ENCODE measurements at places on chromosomes 4 and X. TPM values are rescaled to one million over a fixed set of nuclear protein-coding genes. Genes with fewer than 3 reads are reported as not detected.
A peak's percentile ranks its signal among the peaks of the same experiment; 100 is the strongest.

DNA sequence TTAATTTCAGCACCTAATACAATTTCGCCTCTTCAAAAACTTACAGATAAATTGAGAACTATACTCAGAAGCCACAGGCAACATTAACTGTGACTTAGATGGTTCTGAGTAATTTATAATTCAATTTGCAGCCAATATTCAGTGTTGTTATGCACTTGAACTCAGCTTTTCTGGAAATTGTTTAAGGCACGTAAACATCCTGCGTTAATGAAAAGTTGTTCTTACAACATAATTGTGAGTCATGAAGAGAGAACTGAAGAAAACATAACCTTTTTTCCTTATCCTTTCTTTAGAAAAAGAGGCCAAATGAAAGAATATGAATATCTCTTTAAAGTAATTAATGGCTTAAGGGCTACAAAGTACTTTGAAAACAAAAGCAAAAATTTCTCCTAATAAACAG, 16.6 kb upstream of the H2AZ1 start:
- no peaks in the 10 kb centered on the region for H3K36me3 ChIP-seq
- no peaks in the 10 kb centered on the region for H3K27me3 ChIP-seq
- no peak for DNase-seq
- H3K4me1 ChIP-seq, result no peaks in the 10 kb centered on the region

The NLGN3 gene
- total RNA-seq, result 1.5 TPM

The EXOC1L gene
- total RNA-seq, result not detected

The LRRC66 gene
- total RNA-seq, result 0.28 TPM

- no peak overlapping the region for H3K4me3 ChIP-seq
- H3K4me1 ChIP-seq, result no peaks in the 10 kb centered on the region
These were observed 149.2 kb upstream of the ANKRD50 start for GRCh38 chr4:124861761-124862160.

DNA sequence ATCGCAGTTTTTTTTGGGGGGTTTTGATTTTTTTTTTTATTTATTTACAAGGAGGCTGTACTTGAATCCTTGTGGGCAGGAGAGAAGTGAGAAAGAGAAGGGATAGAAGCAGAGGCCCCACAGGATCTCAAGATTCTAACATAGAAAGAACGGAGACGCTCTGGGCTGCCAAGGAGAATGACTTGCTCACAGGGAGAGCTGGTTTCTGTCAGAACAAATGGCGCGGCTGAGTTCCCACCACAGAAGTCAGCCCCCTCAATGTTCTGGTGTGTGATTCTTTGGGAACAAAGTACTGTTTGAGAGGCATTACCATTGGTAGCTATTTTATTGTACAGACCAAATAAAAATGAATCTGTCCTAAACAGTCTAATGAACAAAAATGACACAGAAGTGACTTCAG, 80.6 kb downstream of the ATXN3L start:
- H3K27ac ChIP-seq, result no peak overlapping the region
- no peaks in the 10 kb centered on the region for H3K36me3 ChIP-seq
- H3K4me3 ChIP-seq, result no peak overlapping the region
- DNase-seq, result no peak
- peaks cover 3% of the 10 kb centered on the region for H3K27me3 ChIP-seq
- no peaks in the 10 kb centered on the region for H3K4me1 ChIP-seq

- no peak overlapping the region for H3K27ac ChIP-seq
- no peaks in the 10 kb centered on the region for H3K36me3 ChIP-seq
- H3K4me1 ChIP-seq, result no peaks in the 10 kb centered on the region
- H3K4me3 ChIP-seq, result no peak overlapping the region
These were observed 856.9 kb downstream of the ADGRL3 start for GRCh38 chr4:62057031-62057430.

GRCh38 chr4:181308476-181309312, 934.5 kb upstream of the TENM3 start:
- no peaks in the 10 kb centered on the region for H3K4me1 ChIP-seq
- H3K27me3 ChIP-seq, result no peaks in the 10 kb centered on the region
- no peaks in the 10 kb centered on the region for H3K36me3 ChIP-seq
- no peak overlapping the region for H3K27ac ChIP-seq
- no peak for DNase-seq

DNA sequence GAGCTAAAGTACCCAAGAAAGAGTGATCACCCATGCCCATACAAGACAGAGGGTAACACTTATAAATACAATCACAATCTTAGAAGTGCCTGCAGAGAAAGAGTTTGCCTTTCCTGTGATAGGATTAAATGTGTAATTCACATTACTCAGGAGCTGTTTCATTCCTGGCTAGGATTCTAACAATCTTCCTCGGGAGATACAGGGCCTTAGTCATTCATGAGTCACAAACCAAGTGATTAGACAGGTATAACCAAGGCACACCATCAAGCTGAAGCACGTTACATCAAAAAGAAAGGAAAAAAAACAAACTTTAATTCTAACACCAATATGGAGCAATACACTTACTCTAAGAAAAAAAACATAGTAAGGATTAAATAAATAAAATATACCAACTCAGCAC, 14.9 kb downstream of the ABCG2 start:
- no peak overlapping the region for H3K27ac ChIP-seq
- H3K4me3 ChIP-seq, result no peak overlapping the region
- DNase-seq, result no peak
- H3K27me3 ChIP-seq, result no peaks in the 10 kb centered on the region
- H3K36me3 ChIP-seq, result no peaks in the 10 kb centered on the region

GRCh38 chr4:109433205-109434006, at the start of gene SEC24B:
Gene SEC24B, plus strand, starts transcription at chr4:109433815. Its CDS starts 55 bp downstream, at chr4:109433870.
- H3K36me3 ChIP-seq, result no peaks in the 10 kb centered on the region
- peak within 1 kb of the TSS; percentile 98 for H3K27ac ChIP-seq
- H3K4me3 ChIP-seq, result peak within 1 kb of the TSS; percentile 87
- DNase-seq, result peak; percentile 89
- H3K27me3 ChIP-seq, result no peaks in the 10 kb centered on the region

DNA sequence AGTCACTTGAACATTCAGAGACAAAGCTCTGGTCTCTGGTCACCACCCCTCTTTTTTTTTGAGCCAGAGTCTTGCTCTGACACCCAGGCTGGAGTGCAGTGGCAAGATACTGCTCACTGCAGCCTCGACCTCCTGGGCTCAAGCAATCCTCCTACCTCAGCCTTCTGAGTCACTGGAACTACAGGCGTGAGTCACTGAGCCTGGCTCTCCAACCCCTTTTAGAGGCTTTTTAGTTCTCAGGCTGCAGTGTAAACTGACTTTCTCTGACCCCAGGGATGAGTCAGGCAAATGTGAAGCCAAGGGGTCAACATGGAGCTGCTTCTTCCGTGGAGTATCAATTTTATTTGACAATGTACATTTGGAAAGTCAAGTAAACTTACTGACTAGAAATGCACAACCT, 229.2 kb downstream of the PTTG2 start:
- H3K4me3 ChIP-seq, result no peak overlapping the region
- H3K4me1 ChIP-seq, result peaks cover 7% of the 10 kb centered on the region
- H3K27ac ChIP-seq, result peak overlapping the region; percentile 92
- H3K36me3 ChIP-seq, result no peaks in the 10 kb centered on the region

DNA sequence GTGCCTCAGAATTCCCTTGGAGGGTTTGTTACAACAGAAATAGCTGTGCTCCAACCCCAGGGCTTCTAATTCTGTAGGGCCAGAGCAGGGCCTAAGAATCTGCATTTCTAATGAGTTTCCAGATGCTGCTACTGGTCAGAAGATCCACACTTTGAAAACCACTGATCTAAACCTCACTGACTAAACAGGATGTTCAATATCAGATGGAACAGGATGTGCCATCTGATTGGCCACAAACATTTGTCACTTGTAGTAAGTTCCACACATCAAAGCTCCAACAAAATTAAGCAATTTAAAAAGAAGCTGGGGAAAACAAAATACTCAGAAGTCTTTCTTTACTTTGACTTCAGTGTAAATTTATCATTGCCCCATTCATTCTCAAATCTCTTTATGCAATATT, 14.3 kb downstream of the CASK start:
- no peak for DNase-seq
- no peaks in the 10 kb centered on the region for H3K36me3 ChIP-seq
- no peaks in the 10 kb centered on the region for H3K4me1 ChIP-seq
- no peaks in the 10 kb centered on the region for H3K27me3 ChIP-seq
- H3K27ac ChIP-seq, result no peak overlapping the region

DNA sequence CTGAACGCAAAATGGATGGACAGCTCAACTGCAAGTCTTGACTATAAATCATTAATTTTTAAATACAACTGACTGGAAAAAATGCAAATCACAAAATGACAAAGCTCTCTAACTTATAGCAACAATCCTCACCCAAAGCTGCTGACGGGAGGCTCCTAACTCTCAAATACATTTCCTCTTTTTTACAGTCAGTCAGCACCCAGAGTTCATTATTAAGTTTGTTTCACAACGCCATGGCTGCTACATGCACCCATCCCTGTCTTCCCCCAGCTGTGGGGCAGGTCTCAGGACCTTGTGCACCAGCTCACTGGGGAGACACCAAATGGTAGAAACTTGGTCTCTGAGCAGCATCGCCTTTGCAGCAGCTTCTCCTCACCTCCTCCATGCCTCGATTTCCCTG, 97.6 kb downstream of the SLC34A2 start:
- H3K4me3 ChIP-seq, result no peak overlapping the region
- H3K4me1 ChIP-seq, result peaks cover 4% of the 10 kb centered on the region
- no peak overlapping the region for H3K27ac ChIP-seq
- no peaks in the 10 kb centered on the region for H3K36me3 ChIP-seq
- no peak for DNase-seq
- no peaks in the 10 kb centered on the region for H3K27me3 ChIP-seq

The SHISA3 gene
- 13.5 TPM for total RNA-seq

The SULT1B1 gene
- 11.0 TPM for total RNA-seq

The KLHL13 gene
- 7.9 TPM for total RNA-seq

- H3K27ac ChIP-seq, result peak overlapping the region; percentile 21
- no peaks in the 10 kb centered on the region for H3K27me3 ChIP-seq
- peak overlapping the region; percentile 81 for H3K4me3 ChIP-seq
- no peaks in the 10 kb centered on the region for H3K36me3 ChIP-seq
- peaks cover 7% of the 10 kb centered on the region for H3K4me1 ChIP-seq
- peak; percentile 75 for DNase-seq
These were observed 1.2 kb downstream of the USP46 start for GRCh38 chr4:52657618-52658501.

The NLGN4X gene
- 5.0 TPM for total RNA-seq

- H3K27me3 ChIP-seq, result no peaks in the 10 kb centered on the region
- H3K27ac ChIP-seq, result no peak overlapping the region
- no peaks in the 10 kb centered on the region for H3K36me3 ChIP-seq
- H3K4me1 ChIP-seq, result no peaks in the 10 kb centered on the region
- DNase-seq, result no peak
- H3K4me3 ChIP-seq, result no peak overlapping the region
These were observed 2027.9 kb downstream of the PCDH7 start for GRCh38 chr4:32748061-32748460.

The ADGRL3 gene
- 59.9 TPM for total RNA-seq

DNA sequence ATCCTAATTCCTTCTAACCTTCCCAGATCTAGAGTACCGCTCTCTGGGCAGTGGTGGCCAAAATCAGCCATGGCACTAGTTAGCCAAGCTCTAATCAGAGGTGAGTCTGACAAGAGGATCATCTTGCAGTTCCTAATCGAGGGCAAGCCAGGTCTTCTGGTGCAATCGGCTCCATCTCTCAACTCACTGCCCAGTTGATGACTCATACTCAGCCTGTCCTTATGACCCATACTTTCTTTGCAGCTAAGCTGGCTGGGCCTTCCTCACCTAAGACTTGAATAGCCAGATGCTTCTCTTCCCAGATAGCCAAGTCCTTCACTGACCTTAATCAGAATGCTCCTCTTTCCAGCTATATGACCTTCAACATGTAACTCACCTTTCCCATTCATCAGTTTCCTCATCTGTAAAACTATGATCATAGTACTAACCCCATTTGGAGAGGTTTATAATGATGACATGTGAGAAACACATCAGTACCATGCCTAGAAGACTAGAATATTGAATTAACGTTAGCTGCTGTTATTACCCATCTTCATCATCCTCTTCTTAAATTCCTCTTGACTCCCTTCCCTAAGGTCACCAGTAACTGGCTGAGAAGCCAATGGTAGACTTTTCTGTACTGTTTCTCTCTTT, 57.1 kb downstream of the RELL1 start:
- no peak overlapping the region for H3K4me3 ChIP-seq
- DNase-seq, result no peak
- peaks cover 9% of the 10 kb centered on the region for H3K36me3 ChIP-seq
- H3K27ac ChIP-seq, result no peak overlapping the region

- H3K27ac ChIP-seq, result peak overlapping the region; percentile 57
- DNase-seq, result peak; percentile 30
- peaks cover 16% of the 10 kb centered on the region for H3K27me3 ChIP-seq
- H3K4me1 ChIP-seq, result peaks cover 3% of the 10 kb centered on the region
- no peak overlapping the region for H3K4me3 ChIP-seq
These were observed 1.3 kb upstream of the FHIP1A start for GRCh38 chr4:151407466-151408379.

- no peak for DNase-seq
- no peaks in the 10 kb centered on the region for H3K27me3 ChIP-seq
- H3K4me1 ChIP-seq, result peaks cover 28% of the 10 kb centered on the region
- no peak overlapping the region for H3K27ac ChIP-seq
- H3K36me3 ChIP-seq, result peaks cover 3% of the 10 kb centered on the region
These were observed 110.7 kb downstream of the ARHGAP10 start for GRCh38 chr4:147842573-147842972.

DNA sequence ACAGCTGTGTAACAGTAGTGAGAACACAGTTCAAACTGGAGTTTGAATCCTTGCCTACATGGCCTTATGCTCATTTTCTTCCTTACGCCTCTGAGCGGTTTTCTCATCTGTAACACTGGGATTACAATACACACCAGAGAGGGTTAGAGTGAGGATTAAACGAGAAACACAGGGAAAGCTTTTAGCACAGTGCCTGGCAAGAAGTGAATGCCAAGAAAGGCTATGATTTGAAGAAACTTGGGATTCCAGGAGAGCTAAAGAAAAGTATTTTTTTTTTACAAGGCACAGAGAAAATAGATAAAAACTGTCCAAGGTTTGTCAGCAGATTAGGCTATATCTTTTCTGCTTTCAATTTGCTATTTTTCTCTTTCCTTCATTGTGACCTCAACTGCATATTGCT, 246.4 kb downstream of the FBXW7 start:
- no peaks in the 10 kb centered on the region for H3K4me1 ChIP-seq
- DNase-seq, result no peak
- no peaks in the 10 kb centered on the region for H3K36me3 ChIP-seq
- no peak overlapping the region for H3K4me3 ChIP-seq

The NHSL2 gene
- 9.9 TPM for total RNA-seq

- no peak overlapping the region for H3K4me3 ChIP-seq
- no peak overlapping the region for H3K27ac ChIP-seq
- no peak for DNase-seq
- no peaks in the 10 kb centered on the region for H3K27me3 ChIP-seq
- H3K36me3 ChIP-seq, result no peaks in the 10 kb centered on the region
- H3K4me1 ChIP-seq, result peaks cover 3% of the 10 kb centered on the region
These were observed 956 bp downstream of the C4orf51 start for GRCh38 chr4:145680902-145681301.

All from lung (tissue), 17 donors.